ENCODE measurements at places on chromosomes 2 and 18.
A peak's percentile ranks its signal among the peaks of the same experiment; 100 is the strongest.

- DNase-seq, result no peak
Observed at GRCh38 chr2:219575566-219576504, 3.7 kb downstream of the INHA start.

DNA sequence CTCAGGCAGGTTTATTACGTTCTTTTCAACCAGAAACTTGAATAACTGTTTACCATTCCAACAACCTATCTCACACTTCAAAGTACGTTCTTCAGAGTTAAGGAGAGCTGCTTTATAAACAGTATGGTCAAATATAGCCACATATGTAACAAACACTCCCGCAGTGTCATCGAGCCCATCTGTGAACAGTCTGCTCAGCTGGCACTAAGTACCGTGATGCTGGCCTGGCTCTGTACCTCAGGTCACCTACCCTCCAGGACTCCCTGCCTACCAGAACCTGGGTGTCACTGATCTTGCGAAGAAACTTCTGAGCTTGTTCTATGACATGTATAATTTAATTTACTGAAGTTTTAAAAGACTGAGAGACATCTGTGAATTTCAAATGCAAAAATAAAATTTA lies 71.4 kb downstream of the SEPTIN10 start:
- no peak for DNase-seq

- DNase-seq, result no peak
Observed at GRCh38 chr2:137748533-137748932, 215.7 kb upstream of the HNMT start.

GRCh38 chr18:25734336-25734735 lies 356.1 kb downstream of the SS18 start:
- no peak for DNase-seq

GRCh38 chr2:18132697-18133096 lies 254.2 kb downstream of the KCNS3 start:
- DNase-seq, result no peak

- DNase-seq, result no peak
Observed at GRCh38 chr2:120319686-120320317, 26.1 kb upstream of the INHBB start.

DNA sequence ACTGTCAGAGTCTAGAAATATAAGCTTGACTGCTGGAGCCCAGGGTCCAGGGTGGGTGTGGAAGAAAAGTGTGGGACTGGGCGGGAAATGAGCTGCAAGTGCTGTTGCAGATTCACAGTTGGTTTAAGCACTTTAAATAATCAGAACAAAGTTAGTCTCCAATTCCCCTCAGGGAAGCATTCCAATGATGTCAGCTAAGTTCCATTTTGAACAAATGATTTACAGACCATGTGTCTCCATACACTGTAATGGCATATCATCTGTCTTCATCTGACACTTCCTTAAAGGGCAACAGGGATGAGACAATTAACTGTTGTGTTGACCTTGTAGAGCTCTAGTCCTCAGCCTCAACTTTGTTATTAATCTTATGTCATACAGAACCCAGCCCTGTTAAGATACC lies 31.5 kb upstream of the REG3A start:
- DNase-seq, result no peak

DNA sequence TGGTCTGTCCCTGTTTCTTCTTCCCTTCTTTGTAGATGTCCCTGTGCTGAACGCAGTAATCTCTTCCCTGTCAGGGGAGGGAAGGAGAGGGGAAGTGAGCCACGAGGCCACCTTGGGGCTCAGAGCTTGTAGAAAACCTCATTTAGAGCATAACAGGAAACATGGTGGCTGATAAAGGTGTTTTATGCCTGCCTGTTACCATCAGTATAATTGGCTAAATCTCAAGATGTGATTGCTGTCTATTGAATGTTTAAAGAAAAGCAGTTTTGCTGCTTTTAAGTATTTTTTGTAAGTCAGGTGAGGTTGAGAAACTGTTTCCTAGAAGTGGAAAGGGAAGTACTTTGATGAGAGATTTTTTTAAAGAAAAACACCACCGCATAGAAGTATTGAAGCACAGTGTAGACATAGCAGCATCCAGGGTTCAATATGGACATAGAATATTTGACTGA lies 59.7 kb upstream of the PDK1 start:
- DNase-seq, result no peak

DNA sequence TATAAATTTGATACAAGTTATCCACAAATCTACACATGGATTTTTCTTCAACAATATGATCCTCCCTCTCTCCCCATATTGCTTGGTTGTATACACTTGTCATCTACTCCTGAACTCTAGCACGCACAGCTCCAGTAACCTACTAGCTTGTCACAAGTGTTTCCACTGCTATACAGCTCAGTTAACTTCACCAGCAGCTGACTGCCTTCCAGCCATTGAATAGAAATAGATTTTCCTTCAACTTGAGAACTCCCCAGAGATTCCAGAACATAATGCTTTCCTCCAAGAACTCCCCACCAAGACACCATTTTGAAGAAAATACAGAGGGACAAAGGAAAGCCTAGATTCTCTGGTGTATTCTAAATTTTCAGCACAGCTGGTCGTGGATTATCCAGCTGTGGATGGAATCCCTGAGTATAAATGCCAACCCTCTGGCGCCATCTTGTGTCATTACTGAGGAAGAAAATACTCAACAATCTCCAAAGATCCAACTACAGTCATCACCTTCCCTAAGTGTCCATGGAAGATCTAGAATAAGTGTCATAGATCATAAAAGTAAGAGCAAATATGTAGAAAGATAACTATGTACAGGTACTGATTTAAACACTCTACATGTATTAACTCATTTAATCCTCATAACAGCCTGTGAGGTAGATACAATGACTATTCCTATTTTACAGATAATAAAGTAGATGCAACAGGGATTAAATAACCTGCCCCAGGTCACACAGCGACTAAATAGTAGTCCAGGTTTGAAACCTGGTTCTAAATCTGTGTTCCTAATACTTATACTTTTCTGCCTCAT lies 156.7 kb downstream of the ARHGAP28 start:
- DNase-seq, result peak; percentile 37

- DNase-seq, result no peak
Observed at GRCh38 chr18:22349317-22349898, 68.3 kb downstream of the CTAGE1 start.

DNA sequence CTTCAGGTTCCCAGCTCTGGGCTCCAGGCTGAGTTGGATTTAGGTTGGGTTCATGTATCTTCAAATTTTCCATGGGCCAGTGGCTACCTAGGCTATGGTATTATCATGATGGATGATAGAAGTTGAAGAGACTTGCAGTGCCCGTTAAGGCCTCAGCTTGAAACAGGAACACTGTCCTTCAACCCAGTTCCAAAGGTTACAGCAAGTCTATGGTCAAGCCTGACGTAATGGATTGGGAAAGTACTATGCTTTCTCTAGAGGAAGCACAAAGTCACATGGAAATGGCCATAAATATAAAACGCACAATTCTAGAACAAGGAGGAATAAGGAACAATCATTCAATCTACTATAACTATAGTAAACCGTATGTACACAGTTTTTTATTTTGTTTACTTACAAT lies 593.2 kb downstream of the ZEB2 start:
- no peak for DNase-seq

DNA sequence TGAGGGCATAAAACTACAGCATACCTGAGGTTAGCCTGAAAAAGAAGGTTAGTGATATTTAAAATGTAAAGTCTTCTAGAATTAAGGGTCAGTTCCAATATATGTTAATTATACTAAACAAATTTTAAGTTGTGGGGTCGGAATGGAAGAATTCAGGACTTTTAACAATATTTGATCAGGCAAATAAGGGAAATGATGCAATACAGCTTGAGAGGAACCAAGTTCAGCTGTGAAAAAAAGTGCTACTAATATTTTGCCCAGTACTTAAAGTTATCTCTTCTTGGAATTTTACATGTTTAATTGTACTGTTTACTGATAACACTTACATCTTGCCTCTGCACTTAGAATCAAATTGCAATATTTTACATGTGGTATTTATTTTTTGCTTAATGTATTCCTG lies 345.5 kb upstream of the CWC22 start:
- DNase-seq, result no peak

DNA sequence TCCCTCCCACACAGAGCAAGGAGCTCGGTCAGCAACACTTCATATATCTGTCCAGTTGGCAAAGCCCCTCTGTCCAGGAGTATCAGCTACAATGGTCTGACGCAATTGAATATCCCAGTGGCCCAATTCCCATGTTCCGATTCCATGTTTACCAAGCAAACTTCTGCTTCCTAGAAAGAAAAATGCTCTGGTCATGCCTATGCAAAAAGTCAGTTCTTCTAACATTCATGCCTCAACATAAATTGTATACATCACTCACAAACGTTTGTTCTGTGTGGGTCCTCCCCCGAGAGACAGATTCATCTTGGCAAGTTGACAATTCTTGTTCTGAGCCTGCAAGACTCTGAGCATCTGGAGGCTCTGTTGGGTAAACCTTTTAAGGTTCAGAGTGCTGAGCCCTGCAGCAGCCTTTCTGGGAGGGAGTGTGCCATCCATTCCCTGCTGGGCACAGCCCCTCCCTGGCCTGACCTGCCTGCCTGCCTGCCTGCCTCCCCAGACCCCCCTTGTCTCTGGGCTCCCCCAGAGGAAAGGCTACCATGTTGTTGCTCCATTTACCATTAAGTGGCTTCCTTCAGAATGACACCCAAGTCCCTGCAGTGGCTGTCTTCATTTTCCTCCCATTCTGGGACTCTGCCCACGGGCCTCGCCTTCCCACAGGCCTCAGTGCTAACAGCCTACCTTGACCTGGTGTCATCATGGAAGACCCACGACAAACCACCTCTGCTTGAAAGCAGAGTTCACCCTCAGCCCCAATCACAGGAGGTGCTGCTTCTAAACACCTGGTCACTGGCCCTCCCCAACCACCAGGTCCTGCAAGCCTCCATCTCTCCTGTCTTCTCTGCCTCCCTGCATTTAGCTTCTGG lies 37.6 kb upstream of the TAF1B start:
- DNase-seq, result no peak

GRCh38 chr2:19614066-19614465 lies 255.6 kb upstream of the OSR1 start:
- DNase-seq, result no peak
